ENCODE measurements at places on chromosomes 7 and 10.
A peak's percentile ranks its signal among the peaks of the same experiment; 100 is the strongest.

- no peak for DNase-seq
Observed at GRCh38 chr10:74255888-74256357, 104.9 kb downstream of the ADK start.

- peak; percentile 78 for DNase-seq
Observed at GRCh38 chr7:67377939-67378862, 381.6 kb downstream of the TYW1 start.

DNA sequence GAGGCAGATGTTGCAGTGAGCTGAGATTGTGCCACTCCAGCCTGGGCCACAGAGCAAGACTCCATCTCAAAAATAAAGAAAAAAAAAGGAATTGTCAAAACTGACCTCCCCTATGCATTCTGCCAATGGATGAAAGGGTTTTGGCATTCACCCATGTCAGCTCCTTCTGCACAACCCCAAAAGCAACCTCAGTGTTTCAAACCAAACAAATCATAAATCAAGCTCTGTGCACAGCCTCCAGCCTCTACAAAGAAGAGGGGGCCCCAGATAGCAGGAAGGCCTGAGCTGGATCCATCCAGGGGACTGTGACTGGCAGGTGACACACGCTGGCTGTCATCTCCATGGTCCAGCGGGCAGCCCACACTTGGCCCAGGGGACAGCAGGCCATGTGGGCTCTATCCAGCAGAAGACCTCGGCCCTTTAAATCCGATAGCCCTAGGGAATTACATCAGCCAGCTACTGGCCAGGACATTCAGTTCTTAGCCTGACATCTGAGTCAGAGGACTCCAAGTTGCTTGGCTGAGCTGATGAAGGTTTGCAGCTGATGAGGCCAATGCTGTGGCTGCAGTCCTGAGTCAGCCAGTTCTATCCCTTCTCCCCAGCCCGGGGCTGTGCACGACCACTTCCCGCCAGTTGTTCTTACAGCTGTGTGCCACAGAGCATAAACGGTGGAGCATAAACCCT is 52.0 kb upstream of the FIGNL1 start:
- peak; percentile 6 for DNase-seq

DNA sequence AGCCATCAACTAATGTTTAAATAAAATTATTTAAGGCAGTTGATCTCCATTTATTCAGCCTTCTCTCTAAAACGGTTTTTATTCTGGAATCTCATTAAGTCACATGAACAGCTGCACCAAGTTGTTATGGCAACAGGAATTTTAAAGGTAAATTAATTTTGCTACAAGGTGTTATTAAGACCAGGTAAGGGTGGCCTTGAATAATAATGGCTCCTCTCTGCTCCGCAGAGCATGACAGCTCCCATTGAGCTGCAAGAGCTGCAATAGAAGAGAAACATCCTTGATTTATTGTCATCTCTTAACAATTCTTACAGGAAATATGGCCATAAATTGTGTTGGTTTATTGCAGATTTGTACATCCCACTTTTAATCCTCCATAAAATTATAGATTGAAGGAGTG is 165.8 kb downstream of the KLF6 start:
- DNase-seq = no peak

GRCh38 chr10:70534281-70534680 is 55.7 kb downstream of the PALD1 start:
- DNase-seq = no peak

GRCh38 chr10:121338206-121338980 is 259.9 kb downstream of the FGFR2 start:
- no peak for DNase-seq
